NCI-H187 (cell line): ENCODE measurements at places on chromosomes 16 and 17.

DNA sequence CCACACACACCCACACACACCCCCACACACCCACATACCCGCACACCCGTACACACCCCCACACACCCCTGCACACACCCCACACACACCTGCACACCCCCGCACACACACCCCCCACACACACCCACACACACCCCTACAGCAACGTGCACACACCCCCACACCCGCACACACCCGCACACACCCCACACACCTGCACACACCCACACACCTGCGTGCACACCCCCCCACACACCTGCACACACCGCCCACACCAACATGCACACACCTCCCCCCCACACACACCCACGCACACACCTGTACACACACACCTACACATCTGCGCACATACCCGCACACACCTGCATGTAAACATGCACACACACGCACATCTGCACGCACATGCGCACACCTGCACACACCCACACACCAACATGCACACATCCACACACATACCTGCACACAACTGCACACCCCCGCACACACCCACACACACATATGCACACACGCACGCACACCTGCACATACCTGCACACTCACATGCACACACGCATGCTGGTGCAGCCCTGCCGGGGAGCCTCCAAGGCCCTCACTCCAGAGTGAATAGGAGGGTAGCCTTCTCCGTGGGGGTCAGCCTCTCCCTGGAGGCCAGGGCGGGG lies 7.5 kb downstream of the ASPSCR1 start:
- no peak for DNase-seq

GRCh38 chr17:1159431-1160180 lies 20.2 kb downstream of the ABR start:
- DNase-seq: no peak

DNA sequence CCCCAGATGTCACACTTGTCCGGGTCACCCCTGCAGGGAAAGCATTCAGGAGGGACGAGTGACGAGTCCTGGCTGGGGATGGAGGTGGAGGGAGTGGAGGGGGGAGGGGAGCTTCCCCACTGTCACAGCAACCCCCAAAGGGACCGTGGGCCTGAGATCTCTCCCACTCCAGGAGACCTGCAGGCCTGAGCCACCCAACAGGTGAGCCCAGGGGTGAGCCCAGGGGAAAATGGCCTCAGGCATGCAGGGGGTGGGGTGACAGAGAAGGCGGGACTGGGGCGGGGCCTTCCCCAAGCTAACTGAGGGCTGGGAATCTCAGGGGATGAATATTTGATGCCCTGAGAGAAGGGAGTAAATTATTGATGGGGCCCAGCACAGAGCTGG lies 2.4 kb downstream of the USH1G start:
- DNase-seq: no peak

DNA sequence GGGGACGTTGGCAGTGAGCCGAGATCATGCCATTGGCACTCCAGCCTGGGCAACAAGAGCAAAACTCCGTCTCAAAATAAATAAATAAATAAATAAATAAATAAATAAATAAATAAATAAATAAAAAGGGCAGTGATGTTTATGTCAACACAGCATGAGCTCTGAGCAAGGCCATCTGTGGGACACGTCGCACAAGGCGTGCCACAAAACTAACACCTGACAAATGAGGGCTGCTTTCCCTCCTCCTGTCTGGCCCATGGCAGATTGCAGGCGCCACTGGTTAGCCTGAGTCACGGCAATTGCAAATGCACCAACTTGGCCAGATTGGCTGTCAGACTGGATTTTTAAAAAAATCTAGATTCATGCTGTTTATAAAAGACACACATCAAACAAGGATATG lies 25.9 kb upstream of the SPNS3 start:
- DNase-seq: no peak

DNA sequence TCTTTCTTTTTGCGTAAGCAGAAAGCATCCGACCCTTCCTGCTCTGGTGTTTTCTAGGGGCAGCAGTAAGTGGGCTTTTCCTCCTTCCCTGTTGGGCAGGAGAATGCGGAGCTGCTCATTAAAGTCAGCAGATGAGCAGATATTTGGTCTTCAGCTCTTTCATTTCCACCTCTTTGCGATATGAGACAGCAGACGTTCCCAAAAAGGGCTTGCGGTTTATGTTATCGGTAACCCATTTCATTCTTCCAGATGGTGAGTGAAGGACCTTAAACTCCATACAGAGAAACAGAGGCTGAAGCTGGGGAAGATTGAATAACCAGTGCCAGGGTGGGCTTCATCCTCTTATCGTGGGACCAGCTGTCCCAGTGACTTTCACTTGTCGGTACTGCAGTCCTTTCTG lies 40.7 kb downstream of the KSR1 start:
- no peak for DNase-seq

GRCh38 chr17:4313221-4314114 lies 49.7 kb upstream of the ANKFY1 start:
- no peak for DNase-seq

DNA sequence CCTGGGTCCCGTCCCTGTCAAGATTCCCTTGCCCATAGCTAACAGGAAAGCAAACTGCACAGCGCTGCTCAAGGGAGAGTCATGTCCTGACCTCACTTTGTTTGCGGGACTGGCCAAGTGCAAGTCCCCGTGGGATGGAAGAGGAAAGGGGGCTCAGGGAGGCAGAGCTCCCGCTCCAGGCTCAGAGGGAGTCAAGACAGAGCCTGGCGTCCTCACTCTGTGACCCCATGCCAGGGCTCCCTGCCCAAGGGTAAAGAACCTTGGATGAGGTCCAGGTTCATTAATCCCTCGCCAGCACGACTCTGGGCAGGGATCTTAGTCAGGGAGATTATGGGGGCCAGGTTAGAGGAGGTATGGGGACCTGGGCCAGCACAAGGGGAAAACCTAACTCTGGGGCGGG lies 51.5 kb upstream of the CBX4 start:
- no peak for DNase-seq

DNA sequence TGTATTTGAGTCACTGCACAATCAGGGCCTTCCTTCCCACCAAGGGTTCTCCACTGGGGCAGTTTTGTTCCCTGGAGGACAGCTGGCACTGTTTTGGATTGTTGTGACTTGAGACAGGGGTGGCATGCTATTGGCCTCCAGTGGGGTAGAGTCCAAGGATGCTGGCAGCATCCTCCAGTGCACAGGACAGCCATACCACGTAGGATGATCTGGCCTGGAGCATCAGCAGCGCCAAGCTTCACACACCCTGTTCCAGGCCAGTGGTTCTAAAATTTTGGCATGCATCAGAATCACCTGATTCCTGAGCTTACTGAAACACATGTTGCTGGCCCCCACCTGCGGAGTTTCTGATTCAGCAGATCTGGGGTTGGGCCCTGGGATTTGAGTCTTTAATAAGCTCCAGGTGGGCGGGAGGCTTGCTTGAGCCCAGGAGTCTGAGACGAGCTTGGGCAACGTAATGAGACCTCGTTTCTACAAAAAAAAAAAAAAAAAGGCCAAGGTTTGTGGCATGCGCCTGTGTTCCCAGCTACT lies 83.2 kb downstream of the MGAT5B start:
- no peak for DNase-seq

- DNase-seq: no peak
These were observed 1.2 kb downstream of the THAP11 start for GRCh38 chr16:67843343-67843765.

- no peak for DNase-seq
These were observed 17.8 kb downstream of the NAGPA start for GRCh38 chr16:5015887-5016286.

DNA sequence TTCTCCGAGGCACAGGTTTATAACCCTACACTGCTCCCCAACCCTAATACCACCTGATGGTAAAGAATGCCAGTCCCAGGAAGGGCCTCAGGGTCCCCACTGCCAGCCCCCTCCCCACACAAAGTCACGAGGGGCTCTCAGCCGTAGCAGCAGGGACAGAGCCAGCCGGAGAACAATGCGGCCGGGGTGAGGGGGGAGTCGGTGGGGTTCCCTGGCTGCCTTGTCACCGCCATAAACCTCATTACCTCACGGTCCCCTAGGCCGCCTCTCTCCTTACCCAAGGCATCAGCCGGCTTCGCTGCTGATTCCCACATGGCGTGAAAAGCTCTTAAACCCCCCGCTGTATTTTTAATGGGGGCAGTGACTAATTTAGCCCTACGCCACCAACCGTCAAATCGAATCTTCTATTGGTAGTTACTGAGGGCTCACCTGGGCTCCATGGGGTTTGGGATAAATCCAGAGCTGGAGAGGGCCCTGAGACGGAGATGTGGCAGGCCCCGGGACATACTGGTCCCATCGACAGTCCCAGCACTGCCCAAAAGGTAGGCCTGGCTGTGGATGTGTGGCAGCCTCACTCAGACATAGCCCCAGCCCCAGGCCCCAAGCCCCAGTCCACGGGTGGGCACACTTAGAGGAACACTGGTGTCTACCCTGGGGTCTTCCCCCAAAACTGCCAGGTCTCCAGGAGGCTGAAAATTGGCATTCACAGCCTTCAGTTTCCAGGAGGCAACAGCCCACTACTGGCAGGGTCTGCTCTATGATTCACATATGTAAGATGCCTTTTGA lies 115.3 kb downstream of the C16orf78 start:
- DNase-seq: no peak

DNA sequence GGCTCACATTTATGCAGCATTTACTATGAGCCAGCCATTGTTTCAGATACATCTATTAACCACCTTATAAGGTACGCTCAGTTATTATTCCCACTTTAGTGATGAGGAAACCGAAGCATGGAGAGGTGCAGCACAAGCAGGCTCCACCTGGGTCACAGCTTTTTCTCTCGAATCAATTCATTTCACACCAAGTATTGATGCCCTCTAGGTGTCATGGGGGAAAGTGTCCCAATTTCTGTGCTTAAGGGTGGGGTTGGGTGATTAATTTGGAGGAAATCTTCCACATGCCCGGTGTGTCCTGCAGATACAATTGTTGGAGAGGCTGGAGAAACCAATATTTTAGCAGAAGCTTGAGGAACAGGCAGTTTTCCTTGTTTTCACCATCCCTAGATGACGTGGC lies 62.7 kb upstream of the DNAJA2 start:
- DNase-seq: no peak
